CD4-positive, alpha-beta T cell treated with Interleukin-4 for 4 hours (primary cell): ENCODE measurements at places on chromosomes 1 and 21.

DNA sequence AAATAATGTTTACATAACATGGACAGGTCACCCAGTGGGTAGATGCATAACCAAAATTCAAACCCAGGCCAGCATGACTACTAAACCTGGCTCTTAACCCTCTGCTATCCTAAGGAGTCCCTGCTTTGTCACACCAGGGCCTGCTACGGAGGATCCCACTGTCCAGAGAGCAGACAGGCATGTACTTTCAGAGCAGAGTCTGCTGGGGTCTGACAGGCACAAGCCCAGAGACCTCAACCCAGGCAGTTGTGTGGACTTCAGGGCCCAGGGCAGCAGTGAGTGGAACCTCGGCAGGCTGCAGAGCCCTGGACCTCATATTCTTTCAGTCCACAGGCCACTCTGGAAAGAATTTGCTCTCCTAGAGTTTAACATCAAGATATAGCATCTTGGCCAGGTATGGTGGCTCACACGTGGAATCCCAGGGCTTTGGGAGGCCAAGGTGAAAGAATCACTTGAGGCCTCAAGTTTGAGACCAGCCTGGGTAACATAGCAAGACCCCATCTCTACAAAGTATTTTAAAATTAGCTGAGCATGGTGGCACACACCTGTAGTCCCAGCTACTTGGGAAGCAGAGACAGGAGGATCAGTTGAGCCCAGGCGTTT is 16.1 kb upstream of the S100A7 start:
- no peak for DNase-seq

DNA sequence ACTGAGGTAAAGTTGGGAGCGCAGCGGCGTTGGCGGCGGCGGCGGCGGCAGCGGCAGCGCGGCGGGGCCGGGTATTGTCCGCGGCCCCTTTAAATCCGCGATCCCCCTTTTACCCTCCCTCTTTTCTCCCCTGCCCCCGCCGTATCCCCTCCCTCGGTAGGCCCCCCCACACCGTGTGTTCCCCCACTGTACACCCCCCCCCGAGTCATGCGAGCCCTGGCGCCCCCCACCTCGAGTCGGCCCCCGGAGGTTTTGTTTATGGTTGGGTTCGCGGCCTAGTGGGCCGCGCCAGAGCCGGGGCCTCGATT is 169 bp downstream of the UBAP2L start:
- no peak for DNase-seq

- DNase-seq = no peak
Measured at GRCh38 chr1:197152662-197153061, 6.2 kb upstream of the ASPM start.

- DNase-seq = no peak
Measured at GRCh38 chr21:33113131-33113530, 43.2 kb downstream of the OLIG1 start.

- DNase-seq = no peak
Measured at GRCh38 chr1:204670152-204670927, 15.2 kb downstream of the LRRN2 start.

GRCh38 chr1:91733108-91733710 is 152.7 kb downstream of the TGFBR3 start:
- no peak for DNase-seq

DNA sequence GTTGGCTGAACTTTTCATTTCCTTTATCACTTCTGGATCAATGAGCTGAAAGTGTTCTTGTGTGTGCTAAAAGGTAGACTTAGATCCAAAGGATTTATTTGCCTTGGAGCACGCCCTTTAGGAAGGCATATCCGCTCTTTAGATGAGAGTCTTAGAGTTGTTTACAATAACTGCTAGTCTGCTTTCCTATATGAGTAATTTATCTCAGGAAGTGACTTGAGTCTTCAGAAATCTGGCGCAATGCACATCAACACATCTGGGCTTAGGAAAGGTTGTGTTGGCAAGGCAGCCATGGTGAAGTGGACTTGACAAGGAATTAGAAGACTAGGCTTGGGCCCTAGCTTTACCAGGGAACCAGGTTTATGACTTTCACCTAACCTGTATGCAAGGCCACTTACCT is 204.1 kb upstream of the PTGFR start:
- no peak for DNase-seq

- no peak for DNase-seq
Measured at GRCh38 chr1:79587229-79587628, 580.7 kb upstream of the ADGRL4 start.

GRCh38 chr1:33007190-33008050 is 29.3 kb downstream of the AK2 start:
- peak; percentile 51 for DNase-seq

DNA sequence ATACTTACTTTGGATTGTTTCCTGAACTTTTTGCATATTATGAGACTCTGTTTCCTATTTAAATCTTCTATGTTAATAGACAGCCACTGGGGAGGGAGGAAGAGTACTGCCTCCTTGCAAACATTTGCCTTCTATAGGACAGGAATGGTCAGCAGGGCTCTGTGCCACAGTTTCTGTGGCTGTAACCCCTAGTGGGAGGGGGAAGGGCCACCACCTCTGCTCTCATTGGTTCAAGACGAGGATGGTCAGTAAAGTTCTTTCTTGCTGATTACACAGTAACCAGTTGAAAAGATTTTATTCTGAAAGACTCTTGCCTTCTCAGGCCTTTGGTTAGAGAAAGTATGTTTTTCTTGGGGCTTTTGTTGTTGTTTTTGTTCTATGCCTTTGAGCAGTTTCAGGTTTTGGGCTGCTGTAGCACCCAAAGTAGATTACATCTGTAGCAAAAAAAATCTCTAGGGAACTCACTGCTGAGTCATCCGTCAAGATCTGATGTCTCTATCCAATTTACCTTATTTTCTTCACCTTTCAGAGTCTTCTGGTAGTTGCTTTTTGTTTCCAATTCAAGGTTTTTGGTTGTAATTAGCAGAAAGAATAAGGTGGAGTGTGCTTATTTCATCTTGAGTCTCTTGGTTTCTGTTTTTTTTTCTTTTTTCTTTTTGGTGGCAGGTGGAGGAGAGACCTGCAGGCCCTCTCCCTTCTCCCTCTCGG is 23.1 kb downstream of the SLC35A3 start:
- DNase-seq = no peak

GRCh38 chr1:25673962-25674806 is 57.6 kb downstream of the MAN1C1 start:
- DNase-seq = no peak

DNA sequence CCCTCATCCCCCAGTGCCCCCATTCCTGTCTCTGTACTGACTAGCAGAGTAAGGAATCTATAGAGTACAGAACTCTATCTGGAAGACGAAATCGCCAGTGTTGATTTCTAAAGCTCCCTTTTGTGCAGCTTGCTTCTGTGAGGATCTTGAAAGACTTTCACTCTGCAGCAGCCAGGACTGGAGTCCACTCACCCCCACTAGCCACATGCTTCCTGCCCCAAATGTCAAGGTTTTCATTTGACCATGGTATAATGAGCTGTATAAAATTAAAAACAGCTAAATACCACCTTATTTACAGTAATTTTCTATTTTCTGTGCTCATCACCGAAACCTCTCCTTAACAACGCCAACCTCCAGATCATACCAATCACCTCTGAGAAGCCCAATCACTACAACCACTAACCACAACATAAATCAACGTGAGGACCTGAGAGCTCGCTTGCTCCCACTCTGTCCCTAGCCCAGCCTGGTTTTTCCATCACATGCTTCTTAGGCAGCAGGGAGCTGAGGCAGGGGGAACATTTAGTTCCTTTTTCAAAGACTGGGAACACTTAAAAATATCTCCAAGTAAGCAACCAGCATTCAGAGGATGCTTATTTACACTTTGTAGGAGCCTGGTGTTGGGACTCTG is 56.1 kb upstream of the IRF2BP2 start:
- DNase-seq = no peak

- DNase-seq = peak; percentile 33
Measured at GRCh38 chr1:228735871-228736586, 750 bp downstream of the RHOU start.

DNA sequence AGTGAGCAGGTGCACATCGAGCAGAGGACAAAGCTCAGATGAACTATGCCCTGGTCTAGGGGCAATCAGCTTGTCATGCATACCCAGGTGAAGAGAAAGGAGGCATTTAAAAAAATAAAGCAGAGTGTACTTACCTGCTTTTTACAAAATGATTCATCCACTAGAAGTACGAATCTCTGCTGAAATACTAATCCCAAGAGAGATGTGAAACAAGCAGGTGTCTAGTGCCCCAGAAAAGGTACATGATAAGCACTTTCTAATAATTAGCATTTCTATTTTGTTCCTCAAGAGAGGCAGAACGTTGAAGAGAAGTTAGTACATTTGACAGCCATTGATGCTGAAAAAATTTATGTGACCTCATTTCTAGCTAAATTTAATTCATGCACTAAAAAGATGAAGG is 31.1 kb downstream of the CHODL start:
- DNase-seq = no peak

- DNase-seq = peak; percentile 49
Measured at GRCh38 chr1:222644636-222644980, 26.7 kb downstream of the MIA3 start.

DNA sequence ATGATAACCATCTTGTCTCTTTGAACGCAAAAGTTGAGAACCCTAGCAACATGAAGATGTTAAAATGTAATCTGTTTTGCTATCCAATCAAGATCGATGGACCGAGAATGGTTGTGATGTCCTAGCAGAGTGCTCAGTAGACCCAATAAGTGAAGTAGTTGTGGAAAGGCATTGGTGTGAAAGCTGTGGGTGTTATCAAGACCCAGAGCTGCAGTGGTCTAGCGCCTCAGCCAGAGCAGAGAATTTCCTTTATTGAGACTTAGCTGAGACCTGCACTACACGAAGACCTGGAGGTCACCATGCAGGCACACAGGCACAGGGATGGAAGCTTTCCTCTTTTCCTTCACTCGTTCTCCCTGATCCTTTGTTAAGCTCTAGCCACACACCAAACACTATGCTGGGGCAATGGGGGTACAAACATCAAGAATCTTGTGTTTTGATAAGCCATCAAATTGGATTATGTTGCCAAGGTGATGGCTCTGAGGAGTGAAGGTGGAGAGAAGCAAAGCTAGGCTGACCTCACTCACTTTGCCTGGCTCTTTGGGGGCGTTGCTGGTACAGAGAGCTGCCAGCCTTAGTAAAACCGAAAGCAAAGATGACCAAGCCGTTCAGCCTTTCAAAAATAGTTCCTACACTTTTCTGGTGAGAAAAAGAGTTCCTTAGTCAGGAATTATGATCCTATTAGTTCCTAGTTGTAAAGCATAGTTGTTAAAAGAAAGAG is 24.1 kb downstream of the METTL13 start:
- DNase-seq = peak; percentile 15

DNA sequence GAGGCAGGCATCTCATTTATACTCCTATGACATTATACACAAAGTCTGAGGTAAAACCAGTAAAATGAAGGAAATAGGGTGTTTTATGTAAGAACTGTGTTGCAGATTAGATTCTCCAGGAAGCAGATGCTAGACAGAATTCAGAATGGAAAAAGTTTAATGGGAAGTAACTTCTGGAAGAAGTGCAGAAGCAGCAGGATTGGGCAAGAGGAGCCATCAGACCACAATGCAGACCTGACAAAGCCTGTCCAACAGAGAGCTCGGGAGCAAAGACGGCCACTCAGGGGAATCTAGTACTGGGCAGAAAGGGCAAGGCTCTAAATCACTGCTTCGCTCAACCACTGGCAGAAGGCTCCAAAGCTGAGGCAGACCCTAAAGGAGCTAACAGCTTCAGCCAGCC is 33.7 kb downstream of the FBXO42 start:
- no peak for DNase-seq

DNA sequence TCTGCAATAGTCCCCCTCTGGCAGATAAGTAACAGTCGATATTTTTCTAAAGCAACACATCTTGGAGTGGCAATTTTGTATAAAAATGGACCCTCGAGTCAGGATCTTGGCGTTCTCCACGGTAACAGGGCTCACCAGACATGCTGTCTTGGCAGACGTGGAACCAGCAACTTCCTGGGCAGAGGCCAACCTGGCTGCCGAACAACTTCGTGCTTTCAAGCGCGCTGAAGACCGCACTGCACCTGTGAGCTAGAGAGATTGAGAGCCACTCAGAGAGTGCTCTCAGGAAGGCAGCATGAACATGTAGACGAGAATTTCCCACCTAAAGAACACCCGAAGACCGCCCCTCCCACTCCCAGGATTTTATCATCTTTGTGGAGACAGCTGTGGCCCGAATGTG is 7.3 kb downstream of the C1orf174 start:
- DNase-seq = no peak

DNA sequence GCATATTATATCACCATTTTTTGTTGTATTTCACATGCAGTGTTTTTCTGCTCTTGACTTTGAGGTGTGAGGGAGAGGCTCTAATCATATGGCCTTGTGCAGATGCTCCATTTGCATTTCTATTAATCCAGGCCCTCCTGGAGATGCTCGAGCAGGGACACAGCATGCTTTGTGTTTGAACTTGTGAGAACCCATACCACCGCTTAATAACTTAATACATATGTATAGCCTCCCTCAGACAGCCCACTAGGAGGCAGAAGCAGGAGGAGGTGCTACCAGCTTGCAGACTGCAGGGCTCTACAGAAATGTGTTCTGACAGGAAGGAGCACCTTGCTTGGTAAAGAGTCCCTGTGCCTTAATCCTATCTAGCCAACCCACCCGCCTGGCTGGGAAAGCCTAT is 155.2 kb downstream of the BARHL2 start:
- DNase-seq = no peak

GRCh38 chr1:91744953-91745639 is 140.9 kb downstream of the TGFBR3 start:
- no peak for DNase-seq
